Right forelimb (tissue), 1 donor: ENCODE measurements at places on chromosomes 5 and 9.
A peak's percentile ranks its signal among the peaks of the same experiment; 100 is the strongest.

- DNase-seq, result peak; percentile 1
These were observed 157.3 kb downstream of the SPOCK1 start for GRCh38 chr5:137341831-137342230.

DNA sequence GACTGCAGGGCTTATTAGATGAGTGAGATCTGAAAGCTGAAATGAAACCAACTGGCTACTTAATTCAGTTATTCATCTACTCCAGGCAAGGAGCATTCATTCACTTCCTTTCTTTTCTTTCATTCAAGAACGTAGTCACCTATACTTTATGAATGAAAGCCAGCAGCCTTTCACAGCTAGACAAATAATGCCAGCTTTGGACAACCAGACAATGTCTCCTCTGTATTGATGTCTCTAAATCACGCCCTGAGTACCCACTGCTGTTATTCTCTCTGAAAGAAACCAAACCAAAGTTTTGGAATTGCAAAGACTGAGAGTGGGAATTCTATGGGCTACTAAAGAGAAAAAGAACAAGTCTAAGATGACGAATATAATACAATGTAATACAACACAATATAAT lies 121.2 kb upstream of the PTPN3 start:
- DNase-seq, result no peak

DNA sequence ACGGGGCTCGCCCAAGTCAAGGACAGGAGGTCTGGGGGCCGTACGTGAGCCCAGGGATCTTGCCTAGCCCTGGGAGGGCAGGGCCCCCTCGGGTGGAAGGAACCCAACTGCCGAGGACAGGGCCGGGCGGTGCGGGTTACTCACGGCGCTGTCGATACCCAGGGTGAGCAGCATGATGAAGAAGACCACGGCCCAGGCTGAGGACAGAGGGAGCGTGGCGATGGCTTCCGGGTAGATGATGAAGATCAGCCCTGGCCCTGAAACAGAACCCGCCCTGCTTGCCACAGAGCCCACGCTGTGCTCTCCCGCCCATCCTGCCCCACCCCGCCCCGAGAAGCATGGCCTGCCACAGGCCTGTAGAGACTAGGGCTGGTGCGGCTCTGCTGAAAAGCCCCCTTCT lies 34.1 kb downstream of the SLC6A3 start:
- DNase-seq, result no peak

DNA sequence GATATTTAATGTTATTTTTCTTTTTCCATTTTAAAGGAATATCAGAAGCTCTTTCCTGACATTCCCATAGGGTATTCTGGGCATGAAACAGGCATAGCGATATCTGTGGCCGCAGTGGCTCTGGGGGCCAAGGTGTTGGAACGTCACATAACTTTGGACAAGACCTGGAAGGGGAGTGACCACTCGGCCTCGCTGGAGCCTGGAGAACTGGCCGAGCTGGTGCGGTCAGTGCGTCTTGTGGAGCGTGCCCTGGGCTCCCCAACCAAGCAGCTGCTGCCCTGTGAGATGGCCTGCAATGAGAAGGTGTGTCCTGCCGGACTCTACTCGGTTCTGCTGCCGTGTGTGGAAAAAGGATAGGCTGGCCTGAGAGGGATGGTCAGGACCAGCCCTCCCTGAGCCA lies 24.2 kb downstream of the NANS start:
- no peak for DNase-seq

DNA sequence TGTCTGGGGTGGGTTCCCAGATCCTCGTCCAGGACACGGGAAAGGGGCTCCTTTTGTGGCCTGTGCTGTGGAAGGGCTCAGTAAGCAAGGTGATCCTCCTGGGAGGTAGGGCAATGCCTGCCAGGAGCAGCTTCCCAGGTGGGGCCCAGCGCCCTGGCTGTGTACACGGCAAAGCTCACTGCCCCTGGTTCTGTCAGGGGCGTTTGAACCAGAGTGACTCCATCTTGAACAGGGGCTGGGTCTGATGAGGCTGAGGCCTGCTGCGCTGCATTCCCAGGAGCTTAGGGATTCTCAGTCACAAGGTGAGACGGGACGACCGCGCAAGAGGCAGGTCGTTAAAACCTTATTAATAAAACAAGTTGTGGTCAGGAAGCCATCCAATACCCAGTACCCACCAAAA lies 19.9 kb upstream of the SLC12A7 start:
- no peak for DNase-seq

- DNase-seq, result no peak
These were observed 31.1 kb downstream of the RALGPS1 start for GRCh38 chr9:126945682-126946081.

DNA sequence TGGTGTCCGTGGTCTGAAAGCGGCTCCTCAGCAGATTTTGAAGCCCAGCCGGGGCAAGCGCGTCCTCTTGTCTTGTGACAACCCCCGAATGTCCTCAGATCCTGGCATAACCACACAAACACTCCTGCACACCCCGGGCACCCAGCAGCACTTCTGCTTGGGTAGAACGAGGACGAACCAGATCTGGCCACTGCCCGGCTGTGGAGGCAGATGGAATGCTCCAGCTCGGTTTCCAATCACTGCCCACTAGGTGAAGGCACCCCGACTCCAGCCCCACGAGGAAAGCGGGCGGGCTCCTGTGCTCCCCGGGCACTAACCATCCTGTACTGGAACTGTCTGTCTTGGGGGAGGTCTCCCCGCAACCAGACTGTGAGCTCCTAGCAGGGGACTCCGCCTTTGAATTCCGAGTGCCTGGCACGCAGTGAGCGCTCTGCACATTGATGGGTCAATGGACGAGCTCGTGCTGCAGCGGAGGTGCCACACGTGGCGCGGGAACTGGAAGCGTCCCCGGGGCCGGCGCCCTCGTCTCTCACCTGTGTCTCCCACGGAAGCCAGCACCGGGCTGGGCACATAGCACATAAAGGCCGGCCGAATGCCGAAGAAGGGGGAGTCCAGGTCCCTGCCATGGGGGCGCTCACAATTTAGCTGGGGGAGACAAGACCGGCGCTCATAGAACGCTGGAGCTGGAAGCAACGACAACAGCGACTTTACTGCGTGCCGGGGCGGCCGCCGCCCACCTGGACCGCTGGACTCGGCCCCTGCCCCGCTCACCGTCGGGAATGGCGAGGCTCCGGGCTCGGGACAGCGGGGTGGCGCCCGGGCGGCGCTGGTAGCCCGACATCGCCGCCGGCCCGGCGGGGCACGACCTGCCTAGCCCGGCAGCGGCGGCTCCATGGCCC lies 608 bp downstream of the ENTR1 start:
- no peak for DNase-seq

DNA sequence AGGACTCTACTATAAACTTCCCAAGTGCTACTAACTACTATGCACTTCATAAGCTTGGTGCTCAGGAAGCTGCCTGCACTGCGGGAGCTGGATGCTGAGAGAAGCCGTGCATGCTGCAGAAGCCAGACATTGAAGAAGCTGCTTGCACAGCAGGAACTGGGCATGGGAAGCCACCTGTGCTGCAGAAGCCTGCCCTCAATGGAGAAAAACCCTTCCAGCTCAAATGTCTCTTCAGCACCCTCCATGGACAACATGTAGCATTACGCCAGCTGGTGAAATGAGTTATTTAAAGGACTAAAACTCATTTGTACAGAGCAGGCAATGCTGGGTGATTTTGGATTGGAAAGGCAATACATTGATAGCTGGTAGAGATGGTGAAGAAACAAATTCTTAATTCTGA lies 247.2 kb downstream of the KIF4B start:
- no peak for DNase-seq

GRCh38 chr9:89160806-89161205 lies 17.8 kb downstream of the SHC3 start:
- DNase-seq, result no peak

GRCh38 chr9:13904746-13905145 lies 409.2 kb downstream of the NFIB start:
- DNase-seq, result no peak

- DNase-seq, result no peak
These were observed 110.9 kb upstream of the GPR151 start for GRCh38 chr5:146626936-146627335.

DNA sequence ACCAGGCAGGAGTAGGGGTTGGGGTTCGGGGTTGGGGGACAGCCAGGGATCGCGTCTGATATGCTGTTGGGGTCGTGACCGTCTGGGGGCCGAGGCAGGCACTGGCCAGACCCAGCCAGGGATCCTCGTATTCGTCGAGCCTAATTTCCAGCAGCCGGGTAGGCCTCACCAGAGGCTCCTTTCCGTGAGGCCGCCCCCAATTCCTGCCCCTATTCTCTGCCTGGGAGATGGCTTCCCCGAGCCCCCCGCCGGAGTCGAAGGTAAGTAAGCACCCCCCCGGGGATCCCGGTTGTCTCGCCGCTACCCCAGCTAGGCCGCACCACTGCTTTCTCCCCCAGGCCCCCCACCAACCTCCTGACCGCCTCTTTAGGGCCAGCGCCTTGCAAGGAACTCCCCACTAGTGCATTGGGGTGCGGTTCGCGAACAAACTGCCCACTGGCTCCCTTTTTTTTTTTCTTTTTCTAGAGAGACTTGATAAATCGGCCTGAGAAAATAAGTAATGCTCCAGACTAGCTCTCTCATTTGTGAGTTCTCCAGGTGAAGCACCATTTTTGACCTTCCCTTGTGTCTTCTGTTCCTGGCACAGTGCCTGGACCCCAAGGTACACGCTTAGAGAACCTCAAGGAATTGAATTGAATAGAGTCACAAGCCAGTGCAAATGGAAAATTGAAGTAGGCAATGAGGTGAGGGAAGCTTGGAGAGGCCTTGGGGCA lies 435 bp downstream of the ZNF189 start:
- DNase-seq, result no peak

DNA sequence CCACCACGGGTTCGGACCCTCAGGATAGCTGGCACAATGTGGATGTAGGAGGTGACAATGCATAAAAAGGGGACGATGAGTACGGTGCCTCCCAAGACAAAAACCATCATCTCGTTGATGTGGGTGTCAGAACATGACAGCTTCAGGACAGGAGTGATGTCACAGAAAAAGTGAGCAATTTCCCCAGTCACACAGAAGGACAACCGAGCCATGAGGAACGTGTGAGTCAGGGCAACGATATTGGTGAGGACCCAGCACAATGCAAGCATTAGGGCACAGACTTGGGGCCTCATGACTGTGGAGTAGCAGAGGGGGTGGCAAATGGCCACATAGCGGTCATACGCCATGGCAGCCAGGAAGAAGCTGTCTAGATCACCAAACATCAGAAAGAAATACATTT lies 491 bp downstream of the OR1N1 start:
- DNase-seq, result no peak

GRCh38 chr9:123164285-123164684 lies 104.1 kb downstream of the STRBP start:
- no peak for DNase-seq

DNA sequence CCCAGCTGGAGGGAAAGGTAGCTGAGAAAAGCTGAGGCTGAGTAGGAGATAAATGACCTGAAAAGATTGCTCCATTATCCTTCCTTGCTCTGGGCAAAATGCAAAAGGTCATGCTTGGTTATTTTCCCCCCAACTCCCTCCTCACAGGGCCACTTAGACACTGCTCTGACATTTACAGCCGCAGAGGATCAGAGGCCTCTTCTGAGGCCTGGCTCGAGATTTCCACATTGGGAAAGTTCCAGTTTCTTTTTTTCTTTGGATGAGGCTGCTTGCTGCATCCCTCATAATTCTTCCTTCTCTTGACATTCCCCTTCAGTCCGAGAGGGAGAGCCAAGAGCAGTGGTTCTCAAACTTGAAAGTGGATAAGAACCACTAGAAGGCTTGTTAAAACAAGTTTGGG lies 60.1 kb upstream of the HSPA9 start:
- peak; percentile 44 for DNase-seq

GRCh38 chr5:32504989-32505596 lies 60.6 kb upstream of the ZFR start:
- peak; percentile 86 for DNase-seq

DNA sequence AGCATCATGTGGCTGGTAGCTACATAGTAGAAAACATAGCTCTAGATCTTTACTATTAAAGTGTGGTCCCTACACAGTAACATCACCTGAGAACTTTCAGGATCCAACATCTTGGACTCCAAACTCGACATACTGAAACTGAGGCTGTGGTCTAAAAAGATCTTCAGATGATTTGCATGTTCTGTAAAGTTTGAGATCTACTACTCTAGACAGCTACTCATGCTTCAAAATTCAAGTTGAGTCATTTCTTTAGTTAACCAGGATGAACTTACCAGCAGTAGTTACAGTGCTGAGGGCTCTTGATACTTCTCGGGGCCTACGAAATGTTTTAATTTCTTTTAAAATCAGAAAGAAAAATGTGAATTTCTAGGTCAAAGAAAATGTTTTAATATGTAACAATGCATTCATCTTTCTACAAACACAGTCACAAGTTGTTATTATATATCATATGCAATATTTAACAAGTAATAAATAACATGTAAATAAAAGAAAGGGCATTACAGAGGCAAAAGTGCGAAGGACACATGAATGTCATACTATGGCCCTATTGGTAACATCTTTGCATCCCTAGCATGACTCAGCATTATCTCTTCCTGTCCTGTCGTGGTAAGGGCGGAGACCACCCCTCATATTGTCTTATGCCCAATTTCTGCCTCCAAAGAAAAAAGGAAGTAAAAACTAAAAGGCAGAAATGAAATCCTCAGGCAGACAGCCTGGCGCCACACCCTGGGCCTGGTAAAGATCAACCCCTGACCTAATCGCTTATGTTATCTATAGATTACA lies 563.9 kb upstream of the TLE4 start:
- no peak for DNase-seq

DNA sequence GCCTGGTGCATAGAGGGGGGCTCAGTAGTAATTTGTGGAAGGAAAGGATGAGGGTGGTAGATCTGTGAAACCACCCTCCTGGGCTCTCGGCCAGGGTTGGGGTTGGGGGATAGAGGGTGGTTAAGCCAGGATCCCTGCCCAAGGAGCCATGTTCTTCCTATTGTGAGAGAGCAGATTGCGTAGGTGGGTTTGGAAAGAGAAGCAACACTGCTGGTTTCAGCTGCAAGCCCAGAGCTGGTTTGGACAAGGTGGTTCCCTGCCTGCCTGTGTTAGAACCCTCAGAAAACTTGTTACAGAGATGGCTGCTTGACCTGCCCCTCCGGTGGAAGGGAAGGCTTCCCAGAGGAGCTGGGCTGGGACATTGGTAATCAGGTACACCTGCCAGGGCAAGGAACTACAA lies 131.2 kb upstream of the HAND1 start:
- DNase-seq, result no peak

DNA sequence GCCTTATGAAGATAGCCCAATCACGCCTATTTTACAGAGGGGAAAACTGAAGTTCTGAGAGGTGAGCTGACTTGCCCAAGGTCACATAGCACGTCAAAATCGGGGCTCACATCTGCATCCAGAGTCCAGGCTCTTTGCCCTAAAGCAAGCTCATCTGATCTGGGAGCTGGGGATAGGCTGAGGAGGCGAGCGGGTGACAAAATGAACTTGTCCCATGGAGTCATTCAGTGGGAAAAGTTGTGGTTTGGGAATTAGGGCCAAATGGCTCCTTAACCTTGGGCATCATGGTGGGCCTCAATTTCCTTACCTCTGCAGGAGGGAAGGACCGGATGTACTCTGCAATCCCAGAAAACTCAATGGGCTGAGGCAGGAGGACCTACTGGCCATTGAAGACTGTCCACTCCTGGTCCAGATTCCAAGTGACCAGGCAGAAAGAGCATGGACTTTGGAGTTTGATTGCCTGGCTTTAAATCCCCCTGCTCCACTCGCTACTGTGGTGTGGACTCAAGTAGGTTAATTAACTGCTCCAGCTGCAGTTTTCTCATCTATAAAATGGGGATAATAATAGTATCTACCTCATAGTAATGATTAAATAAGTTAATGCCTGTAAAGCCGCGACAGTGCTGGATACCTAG lies 160.4 kb downstream of the RGS3 start:
- DNase-seq, result peak; percentile 23

GRCh38 chr9:87516222-87516925 lies 18.7 kb downstream of the DAPK1 start:
- DNase-seq, result no peak
